ENCODE measurements at places on chromosomes 4 and X.

GRCh38 chr4:140846736-140847135 is 90.6 kb upstream of the TBC1D9 start:
- DNase-seq, result no peak

GRCh38 chrX:142688256-142688655 is 337.5 kb upstream of the SPANXN4 start:
- no peak for DNase-seq

- no peak for DNase-seq
These were observed 25.7 kb upstream of the CSF2RA start for GRCh38 chrX:1242891-1243402.

GRCh38 chrX:147958291-147958690 is 22.8 kb upstream of the FMR1NB start:
- no peak for DNase-seq

GRCh38 chr4:139951021-139951420 is 203.0 kb downstream of the MAML3 start:
- no peak for DNase-seq

- DNase-seq, result no peak
These were observed 1.9 kb upstream of the AKAP17A start for GRCh38 chrX:1589356-1590130.

GRCh38 chr4:88448889-88449288 is 8.0 kb upstream of the HERC5 start:
- DNase-seq, result no peak

DNA sequence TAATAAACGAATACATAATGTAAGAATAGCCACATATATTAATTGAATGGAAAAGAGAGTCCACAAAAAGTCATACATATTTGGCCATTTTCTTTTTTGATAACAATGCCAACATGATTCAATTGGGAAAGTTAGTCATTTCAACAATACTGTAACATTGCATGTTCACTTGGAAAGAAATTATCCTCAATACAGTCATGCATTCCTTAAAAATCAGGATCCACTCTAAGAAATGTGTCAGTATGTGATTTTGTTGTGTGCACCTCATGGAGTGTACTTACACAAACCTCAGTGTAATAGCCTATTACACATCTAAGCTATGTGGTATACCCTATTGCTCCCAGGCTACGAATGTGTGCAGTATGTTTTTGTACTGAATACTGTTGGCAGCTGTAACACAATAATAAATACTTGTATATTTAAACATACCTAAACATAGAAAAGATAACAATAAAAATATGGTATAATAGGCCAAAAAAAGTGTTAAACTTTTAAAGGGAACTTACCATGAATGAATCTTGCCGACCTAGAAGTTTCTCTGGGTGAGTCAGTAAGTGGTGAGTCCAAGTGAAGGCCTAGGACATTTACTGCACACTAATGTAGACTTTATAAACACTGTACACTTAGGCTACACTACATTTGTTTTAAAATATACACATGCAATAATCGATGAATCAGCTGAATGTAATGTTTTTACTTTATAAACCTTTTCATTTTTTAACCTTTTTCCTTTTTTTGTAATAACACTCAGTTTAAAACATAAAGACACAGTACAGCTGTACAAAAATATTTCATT is 806.8 kb downstream of the PCDH18 start:
- DNase-seq, result no peak

GRCh38 chrX:47748576-47748975 is 88.1 kb upstream of the ZNF81 start:
- no peak for DNase-seq

- DNase-seq, result peak; percentile 89
These were observed 64.7 kb downstream of the TBC1D14 start for GRCh38 chr4:6974138-6974848.

- no peak for DNase-seq
These were observed 364.2 kb downstream of the SLITRK2 start for GRCh38 chrX:146181858-146182257.

DNA sequence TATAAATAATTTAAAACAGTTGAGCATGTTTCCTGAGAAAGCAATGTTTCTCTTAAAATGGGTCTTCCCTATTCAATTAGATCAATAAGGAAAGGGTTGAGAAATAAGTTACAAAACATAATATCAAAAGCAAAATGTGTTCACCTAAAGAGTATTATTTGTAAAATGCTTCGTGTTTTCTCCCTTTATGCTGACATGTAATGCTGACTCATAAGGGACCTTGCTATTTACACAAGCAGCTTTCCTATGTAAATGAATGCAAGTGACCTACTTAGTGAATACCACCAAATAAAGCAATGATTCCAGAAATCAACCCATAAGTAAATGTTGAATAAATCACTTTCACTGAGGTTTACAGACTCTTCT is 91.5 kb downstream of the ELOVL6 start:
- no peak for DNase-seq

GRCh38 chr4:1375761-1376322 is 28.8 kb downstream of the UVSSA start:
- DNase-seq, result no peak

GRCh38 chr4:125501568-125501967 is 186.8 kb downstream of the FAT4 start:
- no peak for DNase-seq

DNA sequence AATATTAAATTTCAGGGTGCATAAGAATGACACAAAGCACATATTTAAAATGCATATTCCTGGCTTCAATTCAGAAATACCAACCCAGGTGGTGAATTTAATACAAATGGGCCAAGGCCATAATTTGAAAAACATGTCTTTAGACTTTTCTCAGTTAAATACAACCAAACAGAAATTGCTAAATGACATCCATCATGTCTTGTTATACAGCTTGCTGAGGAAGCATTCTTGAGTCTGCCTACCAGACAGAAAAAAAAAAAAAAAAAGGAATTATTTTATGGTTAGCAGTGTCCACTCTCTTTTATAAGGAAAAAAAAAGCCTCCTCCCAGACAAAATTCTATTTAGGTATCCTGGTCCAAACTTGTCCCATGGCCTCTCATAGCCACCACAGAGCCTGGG is 119.1 kb downstream of the PAPSS1 start:
- DNase-seq, result no peak
